ENCODE measurements at places on chromosomes 2 and 18.

GRCh38 chr2:72278046-72278445 is 130.4 kb upstream of the CYP26B1 start:
- peak; percentile 67 for DNase-seq

GRCh38 chr18:78733762-78734613 is 245.6 kb upstream of the SALL3 start:
- no peak for DNase-seq

GRCh38 chr18:907885-908757 is 3.5 kb downstream of the ADCYAP1 start:
- no peak for DNase-seq

- DNase-seq = no peak
Observed at GRCh38 chr2:98702127-98702802, 28.7 kb downstream of the MGAT4A start.

- peak; percentile 78 for DNase-seq
Observed at GRCh38 chr2:25252291-25253152, 84.1 kb upstream of the POMC start.

DNA sequence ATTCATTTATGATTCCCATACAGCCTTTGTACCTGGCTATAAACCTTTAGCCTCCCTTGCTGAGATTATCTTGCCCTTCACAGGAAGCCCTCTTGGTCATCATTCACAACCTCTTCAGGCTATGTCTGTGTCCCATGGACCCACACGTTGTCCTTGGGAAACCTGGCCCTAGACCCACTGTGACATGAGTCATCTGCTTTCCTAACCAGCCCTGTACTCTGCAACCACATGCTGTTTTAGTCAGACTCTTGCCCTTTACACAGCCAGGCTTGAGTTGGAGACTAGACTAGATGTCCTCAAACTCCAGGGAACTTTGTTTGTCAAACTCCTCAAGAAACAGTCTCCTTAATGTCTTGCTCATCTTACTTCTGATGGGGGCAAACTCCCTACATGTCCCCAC is 229.3 kb upstream of the ZSWIM2 start:
- no peak for DNase-seq

GRCh38 chr2:240435457-240435947 is at the start of gene GPC1:
Gene GPC1, plus strand, starts transcription at chr2:240435663. Its CDS starts 256 bp downstream, at chr2:240435919.
- DNase-seq = peak; percentile 84
